NCI-H2171 (cell line): ENCODE measurements at places on chromosomes 4 and X.

- no peak for DNase-seq
Measured at GRCh38 chr4:13441506-13441905, 42.6 kb downstream of the RAB28 start.

DNA sequence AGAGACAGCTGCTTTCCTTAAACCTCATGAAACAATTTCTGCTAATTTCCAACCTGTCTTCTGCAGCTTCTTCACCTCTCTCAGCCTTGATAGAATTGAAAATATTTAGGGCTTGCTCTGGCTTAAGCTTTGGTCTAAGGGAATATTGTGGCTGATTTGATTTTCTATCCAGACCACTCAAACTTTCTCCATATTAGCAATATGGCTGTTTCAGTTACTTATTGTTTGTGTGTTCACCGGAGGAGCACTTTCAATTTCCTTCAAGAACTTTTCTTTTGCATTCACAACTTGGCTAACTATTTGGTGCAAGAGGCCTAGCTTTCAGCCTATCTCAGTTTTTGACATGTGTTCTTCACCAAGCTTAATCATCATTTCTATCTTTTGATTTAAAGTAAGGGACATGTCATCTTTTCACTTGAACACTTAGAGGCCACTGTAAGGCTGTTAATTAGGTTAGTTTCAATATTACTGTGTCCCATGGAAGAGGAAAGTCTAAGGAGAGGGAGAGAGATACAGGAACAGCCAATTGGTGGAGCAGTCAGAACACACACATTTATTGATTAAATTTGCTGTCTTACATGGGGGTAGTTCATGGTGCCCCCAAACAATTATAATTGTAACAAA lies 213.2 kb downstream of the RASL11B start:
- DNase-seq = no peak

- no peak for DNase-seq
Measured at GRCh38 chrX:21939906-21940305, 603 bp upstream of the SMS start.

DNA sequence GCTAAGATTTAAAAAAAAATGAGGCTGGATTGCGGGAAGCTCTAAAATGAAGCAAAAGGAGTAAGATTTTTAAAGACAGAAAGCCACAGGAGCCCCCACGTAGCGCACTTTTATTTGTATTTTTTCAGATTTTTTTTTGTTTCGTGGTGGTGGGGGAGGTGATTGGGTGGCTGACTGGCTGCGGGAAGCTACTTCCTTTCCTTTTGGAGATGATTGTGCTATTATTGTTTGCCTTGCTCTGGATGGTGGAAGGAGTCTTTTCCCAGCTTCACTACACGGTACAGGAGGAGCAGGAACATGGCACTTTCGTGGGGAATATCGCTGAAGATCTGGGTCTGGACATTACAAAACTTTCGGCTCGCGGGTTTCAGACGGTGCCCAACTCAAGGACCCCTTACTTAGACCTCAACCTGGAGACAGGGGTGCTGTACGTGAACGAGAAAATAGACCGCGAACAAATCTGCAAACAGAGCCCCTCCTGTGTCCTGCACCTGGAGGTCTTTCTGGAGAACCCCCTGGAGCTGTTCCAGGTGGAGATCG lies 908 bp downstream of the PCDH10 start:
- DNase-seq = no peak

GRCh38 chr4:118773429-118773792 lies 62.5 kb downstream of the SEC24D start:
- DNase-seq = no peak

GRCh38 chr4:186068581-186069348 lies at the start of gene TLR3:
Gene TLR3 (plus strand): TSS chr4:186069156. CDS start chr4:186076620, 7,464 bp downstream.
- DNase-seq = no peak

DNA sequence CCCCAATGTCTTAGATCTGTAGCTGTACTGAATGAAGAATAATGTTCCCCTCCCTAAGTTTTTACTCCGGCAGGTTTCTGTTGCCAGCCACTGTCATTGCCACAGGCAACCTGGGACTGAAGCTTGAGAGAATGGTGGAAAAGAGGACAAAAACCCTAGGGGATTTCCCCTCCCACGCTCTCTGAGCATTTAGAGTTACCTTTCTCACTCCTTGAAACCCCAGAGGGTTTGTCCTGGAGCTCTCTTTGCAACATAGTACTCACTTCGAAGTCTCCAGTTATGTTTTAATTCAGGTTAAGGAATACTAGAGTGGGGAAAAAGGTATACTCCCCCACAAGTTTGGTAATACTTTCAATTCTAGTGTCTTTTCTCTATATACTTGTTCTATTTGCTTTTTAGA lies 31.5 kb downstream of the F8 start:
- DNase-seq = no peak

GRCh38 chrX:129360175-129360574 lies 163.1 kb downstream of the SMARCA1 start:
- DNase-seq = peak; percentile 42

GRCh38 chrX:120446498-120446897 lies 22.6 kb downstream of the LAMP2 start:
- DNase-seq = no peak

DNA sequence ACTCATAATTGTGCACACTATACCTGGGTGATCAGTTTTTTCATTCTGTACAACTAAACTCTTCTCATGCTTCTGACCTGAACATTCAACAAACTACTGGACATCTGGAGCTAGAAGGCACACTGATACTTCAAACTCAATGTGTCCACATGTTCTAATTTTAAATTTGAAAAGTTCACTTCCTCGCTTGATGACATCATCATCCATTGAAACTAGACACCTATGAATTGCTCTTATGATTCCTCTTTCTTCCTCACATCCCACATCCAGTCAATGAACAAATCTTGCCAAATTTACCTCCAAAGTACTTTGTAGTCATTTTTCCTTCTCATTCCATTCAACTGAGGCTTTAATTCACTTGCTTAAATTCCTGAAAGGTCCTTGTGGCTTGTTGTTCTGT lies 549.4 kb downstream of the GALNTL6 start:
- no peak for DNase-seq

DNA sequence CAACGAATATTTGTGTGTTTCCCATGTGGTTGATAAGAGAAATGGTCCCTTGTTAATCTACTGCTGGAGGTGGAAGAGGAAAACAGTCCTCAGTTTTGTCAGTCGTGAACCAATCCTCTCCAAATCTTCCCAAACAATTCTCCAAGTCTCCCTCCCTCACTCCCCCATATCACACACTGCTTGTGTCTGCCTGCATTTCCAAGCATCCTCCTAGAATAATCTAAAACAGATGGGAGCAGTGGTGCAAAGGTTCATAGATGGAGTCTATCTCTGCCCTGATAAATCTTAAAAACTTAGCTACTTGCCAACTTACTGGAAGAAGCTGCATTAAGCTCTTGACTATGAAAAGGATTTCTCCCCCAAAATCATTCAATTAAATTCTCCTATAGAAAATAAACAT lies 43.7 kb upstream of the SH3KBP1 start:
- DNase-seq = no peak

- DNase-seq = no peak
Measured at GRCh38 chrX:38225093-38225492, 4.4 kb upstream of the SRPX start.

DNA sequence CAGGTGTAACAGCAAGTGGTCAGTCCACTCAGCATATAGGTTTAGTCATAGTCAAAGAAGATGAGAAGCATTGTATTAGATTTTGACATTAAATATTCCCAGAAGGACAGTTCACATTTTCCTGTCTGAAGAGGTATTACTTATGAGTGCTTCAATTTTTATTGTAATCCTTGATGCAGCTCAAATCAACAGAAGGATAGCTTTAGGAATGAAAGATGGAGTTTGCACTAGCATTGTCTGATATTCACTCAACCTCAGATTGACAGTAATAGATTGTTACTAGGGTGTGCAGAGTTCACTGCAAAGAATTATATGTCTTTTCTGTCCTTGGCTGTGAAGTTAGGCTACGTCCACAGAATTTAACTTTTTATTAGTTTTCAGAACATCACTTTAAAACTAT lies 764.3 kb upstream of the AADAT start:
- no peak for DNase-seq

- no peak for DNase-seq
Measured at GRCh38 chr4:109966891-109967481, 54.3 kb downstream of the EGF start.

- no peak for DNase-seq
Measured at GRCh38 chr4:86261636-86262035, 98.2 kb downstream of the MAPK10 start.

DNA sequence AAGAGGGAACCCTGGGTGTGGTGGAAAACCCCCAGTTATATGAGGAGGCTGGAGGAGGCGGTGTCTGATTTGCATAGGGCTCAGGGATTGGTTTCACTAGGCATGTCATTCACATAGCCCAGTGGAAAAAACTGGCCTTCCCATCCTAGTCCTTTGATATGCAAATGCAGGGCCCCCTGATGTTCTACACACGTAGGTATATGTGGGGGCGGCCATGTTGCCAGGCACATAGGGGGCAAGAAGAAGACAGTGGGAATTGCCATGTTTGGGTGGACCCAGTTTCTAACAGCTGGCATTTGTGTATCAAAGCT lies 34.0 kb upstream of the ENPP6 start:
- no peak for DNase-seq

- DNase-seq = no peak
Measured at GRCh38 chr4:13615161-13615560, 12.4 kb downstream of the BOD1L1 start.

DNA sequence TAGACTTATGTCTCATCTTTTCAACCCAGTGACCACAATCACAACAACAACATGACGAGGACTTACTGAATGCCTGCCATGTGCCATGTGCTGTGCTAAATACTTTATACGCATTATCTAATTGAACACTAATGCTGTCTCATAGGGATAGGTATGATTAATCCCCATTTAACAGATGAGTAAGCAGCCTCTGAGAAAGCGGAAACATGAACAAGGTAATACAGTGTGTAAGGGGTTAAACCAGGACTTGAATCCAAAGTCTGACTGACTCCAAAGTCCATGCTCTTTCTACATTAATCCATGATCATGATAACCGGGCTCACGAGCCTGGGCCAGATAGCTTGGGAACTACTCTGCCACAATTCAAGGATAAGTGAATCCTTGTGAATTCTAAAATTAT lies 105.3 kb upstream of the MBNL3 start:
- DNase-seq = no peak

GRCh38 chr4:26044524-26044923 lies 130.5 kb downstream of the SMIM20 start:
- no peak for DNase-seq

DNA sequence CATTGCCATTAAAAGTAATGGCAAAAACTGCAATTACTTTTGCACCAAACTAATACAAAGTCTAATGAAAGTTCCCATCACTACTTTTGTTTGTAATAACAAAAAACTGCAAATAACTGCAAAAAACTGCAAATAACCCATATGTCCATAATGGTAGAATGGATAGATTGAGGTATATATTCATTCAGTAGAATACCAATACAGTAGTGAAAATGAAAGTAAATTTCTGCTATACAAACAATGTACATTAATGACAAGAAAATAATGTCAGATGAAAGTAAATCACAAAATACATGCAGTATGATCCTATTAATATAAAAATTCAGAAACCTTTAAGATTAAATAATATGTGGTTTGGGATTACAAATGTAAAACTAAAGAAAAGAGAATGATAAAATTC lies 41.3 kb upstream of the CEP135 start:
- no peak for DNase-seq

DNA sequence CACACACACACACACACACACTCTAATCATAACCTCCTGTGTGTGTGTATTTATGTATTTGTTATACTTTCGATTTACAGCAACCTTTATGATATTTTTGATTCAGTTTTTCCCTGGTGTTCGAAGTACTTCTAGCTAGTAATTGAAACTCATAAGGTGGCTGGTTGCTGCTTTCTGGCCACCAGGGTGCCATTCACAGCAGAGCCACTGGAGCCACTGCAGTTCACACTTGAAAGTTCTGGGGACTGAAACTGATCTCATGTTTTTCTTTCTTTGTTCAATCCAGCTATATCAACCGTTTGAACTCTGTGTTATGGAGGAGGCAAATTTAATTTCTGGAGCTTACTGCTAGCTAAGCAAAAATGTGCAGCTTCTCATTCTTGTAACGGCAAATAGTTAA lies 419.4 kb downstream of the ADGRL3 start:
- DNase-seq = no peak

DNA sequence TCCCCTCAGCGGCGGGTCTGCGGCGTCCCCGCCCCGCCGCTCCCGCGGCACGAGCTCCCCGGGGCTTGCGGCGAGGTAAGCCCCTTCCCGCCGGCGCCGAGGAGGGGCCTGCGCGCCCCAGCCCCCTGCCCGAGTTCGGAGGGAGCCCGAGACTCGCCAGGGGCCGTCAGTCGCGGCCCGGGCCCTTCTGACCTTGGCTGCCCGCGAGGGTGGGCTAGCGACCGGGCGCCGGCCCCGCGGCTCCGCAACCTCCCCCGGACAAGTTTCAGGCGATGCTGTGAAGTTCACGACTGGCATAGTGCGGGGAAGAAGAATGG lies 554 bp downstream of the CDKL5 start:
- no peak for DNase-seq

DNA sequence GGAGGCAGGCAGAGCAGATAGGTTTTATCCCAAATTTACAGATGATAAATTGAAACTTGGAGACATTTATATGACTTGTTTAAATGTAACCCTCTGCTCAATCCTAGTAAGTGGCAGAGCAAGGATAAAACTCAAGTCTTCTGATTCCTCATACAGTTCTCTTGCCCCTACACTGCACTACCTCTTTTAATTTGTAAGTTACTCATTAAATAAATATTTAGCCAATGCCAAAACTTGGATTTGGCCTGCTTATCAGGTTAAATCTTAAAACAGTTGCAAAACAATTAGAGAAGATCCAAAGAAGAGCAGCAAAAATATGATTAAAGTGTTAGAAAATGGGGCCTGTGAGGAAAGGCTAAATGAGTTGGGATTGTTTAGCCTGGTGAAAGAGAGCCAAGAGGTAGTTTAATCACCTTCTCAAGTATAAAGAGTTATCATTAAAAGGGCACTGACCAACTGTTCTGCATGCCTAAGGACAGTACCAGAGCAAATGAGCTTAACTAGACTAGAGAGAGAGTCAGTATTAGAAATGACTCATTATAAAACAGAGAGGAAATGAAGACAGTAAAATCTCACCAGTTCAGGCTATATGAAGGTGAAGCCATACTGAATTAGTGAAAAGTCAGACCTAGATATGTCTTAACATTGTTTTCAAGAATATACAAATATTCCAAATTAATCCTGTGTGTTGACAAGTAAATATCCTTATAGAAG lies 146.3 kb downstream of the GRIA3 start:
- no peak for DNase-seq

- peak; percentile 50 for DNase-seq
Measured at GRCh38 chr4:152778656-152779512, 646 bp downstream of the TIGD4 start.

DNA sequence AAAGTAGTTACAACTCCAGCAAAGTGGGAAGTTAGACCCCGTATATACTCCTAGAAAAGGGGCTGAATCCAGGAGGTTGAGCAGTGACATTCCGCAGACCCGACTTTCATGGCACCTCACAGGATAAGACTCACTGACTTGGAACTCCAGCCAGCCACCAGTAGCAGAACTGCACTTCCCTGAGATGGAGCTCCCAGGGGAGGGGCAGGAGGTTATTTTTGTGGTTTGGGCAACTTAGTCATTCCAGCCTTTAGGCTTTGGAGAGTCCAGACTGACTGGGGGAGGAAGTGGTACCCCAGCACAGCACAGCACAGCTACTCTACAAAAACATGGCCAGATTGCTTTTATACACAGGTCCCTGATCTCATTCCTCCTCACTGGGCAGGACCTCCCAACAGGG lies 319.1 kb downstream of the PCDH19 start:
- DNase-seq = no peak

GRCh38 chr4:128169245-128169644 lies 108.1 kb downstream of the LARP1B start:
- no peak for DNase-seq

GRCh38 chr4:55386073-55386472 lies 9.7 kb upstream of the TMEM165 start:
- no peak for DNase-seq
